ENCODE measurements at places on chromosomes 7 and 10.
A peak's percentile ranks its signal among the peaks of the same experiment; 100 is the strongest.

GRCh38 chr10:102620138-102620590, 24.1 kb upstream of the TRIM8 start:
- DNase-seq, result no peak

GRCh38 chr7:29335188-29336083, 140.9 kb downstream of the CHN2 start:
- no peak for DNase-seq

- DNase-seq, result no peak
These were observed 178.3 kb upstream of the PRR15 start for GRCh38 chr7:29385214-29385814.

DNA sequence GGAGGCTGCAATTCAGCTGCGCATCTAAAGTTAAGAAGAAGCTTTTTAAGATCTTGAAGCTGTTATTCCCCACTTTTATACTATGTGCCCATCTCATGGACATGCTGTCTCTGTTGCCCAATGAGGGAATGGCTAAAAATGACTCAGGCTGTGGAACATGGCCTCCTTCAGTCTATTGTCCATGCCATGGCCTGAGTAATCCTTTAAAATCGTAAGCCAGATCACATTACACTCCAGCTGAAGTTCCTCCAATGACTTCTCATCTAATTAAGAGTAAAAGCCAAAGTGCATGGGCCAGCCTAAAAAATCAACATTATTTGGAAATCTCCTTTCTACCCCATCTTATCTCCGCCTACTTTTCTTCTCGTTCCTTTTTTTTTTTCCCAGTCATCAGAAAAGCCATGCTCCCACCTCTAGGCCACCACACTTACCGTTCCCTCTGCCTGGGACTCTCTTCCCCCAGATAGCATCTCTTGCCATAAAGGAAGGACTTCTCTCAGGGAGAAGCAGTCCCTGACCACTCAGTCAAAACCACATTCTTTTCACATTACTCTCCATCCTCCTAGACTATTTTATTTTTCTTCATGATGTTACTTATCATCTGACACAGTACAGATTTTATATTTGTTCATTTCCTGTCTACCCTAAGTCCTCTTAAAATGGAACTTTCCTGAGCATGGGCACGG, 337.4 kb downstream of the PRPF18 start:
- DNase-seq, result no peak

DNA sequence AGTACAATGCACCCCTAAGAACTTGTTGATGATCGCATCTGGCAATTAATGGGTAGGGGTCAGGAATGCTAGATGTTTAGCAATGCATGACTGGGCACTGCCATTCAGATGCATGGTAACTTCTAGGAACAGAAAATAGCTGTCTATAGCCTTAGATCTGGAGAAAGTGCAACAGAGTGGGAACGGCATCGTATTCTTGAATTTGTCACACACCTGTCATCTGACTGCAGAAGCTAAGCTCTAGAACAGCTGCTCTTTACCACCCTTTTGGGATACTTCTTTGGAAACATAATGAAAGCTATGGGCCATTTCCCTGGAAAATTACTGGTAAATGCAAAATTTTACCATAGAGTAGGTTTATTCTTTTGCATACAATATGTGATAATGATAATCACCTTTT, 118.1 kb downstream of the SLC25A13 start:
- no peak for DNase-seq

DNA sequence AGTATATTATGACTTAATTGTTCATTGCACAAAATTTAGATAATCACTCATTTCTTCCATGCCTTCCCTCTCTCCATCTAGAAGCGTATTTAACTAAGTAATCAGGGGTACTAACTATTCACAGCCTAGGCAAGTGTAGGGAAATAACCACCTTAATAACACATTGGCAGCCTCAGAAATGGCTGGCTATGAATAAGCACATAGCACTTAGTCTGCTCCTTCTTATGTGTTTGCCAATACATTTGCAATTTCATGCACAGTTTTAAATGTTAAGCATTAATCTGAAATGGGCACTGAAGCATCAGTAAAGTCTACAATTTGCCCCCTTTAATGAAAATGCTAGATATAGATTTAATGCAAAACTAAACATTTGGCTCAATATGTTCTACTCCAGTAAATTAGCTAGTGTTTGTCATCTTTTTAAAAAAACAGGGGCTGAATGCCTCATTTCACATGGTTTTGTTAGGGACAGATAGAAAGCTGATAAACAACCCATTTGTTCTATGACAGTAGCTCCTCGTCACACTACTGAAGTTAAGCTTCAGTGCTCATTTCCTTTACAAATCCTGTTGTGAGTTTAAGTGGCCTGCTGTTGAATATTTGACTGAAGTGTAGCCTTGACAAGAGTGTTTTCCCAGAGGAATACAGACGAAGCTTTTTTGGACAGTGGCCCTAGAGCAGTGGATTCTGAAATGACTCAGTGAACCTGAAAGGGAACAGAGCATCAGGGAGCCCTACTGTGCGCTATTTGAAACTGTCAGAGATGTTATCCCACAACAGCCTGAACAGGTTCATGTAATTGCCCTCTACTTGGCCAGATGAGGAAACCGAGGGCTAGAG, 30.5 kb downstream of the HHEX start:
- DNase-seq, result peak; percentile 87

- no peak for DNase-seq
These were observed 94.1 kb downstream of the TCF7L2 start for GRCh38 chr10:113044016-113044755.

- no peak for DNase-seq
These were observed 99.5 kb downstream of the CAMK1D start for GRCh38 chr10:12448729-12449391.

GRCh38 chr7:101717628-101718357, 88.7 kb upstream of the MYL10 start:
- no peak for DNase-seq

DNA sequence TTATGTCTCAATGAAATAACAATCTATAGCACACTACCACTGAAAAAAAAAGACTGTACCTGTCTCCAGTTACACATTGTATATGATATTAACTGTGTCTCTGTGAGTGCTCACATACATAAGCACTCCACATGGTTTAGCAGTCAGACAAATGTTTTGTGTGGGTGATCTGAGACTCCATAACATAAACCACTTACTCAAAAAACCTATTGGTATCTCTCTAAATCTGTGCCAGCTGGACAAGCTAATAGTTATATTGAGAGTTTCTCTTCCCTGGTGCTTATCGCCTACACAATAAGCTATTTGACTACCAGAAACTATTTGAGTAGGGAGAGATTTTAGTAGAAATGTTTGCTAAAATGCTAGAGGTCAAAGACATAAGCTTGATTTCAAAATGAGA, 190.1 kb upstream of the AGR3 start:
- no peak for DNase-seq

- DNase-seq, result no peak
These were observed 258.6 kb downstream of the PAXIP1 start for GRCh38 chr7:154744256-154744860.

- no peak for DNase-seq
These were observed 17.4 kb downstream of the TECPR1 start for GRCh38 chr7:98234429-98235147.

- no peak for DNase-seq
These were observed 665.6 kb downstream of the DNAJB9 start for GRCh38 chr7:109235316-109235715.

DNA sequence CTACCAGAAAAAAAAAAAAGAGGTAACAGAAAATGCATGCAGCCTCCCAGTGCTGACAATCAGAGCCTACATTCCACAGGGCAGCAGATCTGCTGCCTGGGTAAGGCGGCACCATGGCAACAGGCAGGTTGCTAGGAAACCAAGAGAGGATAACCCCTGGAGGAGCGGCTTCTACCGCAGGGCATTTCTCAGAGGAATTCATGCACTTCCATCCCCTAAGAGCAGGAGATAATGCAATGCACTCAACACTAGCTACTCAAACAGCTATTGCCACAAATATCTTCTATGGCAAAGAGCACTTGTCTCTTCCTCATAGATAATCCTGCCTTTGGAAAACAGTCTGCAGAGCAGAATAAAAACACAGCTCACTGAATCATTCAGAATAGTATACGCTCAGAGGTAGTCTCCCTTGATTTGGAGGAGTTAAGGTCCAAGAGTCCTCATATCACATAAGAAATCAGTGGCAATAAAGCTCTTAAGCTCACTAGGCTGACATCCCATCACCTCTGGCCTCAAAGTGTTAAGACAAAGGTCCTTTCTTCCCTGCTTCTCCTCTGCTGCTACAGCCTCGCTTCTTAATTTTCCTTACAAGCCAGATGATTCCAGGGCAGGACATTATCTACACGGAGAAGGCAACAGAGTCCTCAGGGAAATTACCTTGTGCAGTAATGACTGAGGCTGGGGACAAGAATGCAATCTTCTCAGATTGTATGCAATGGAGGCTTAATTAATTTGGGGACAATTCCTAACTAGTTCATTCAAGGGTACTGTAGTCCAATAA, 10.7 kb downstream of the PSAP start:
- no peak for DNase-seq

- no peak for DNase-seq
These were observed 470.8 kb upstream of the SEMA3A start for GRCh38 chr7:84665339-84665738.

GRCh38 chr7:43960933-43961332, 34.7 kb downstream of the UBE2D4 start:
- DNase-seq, result no peak

DNA sequence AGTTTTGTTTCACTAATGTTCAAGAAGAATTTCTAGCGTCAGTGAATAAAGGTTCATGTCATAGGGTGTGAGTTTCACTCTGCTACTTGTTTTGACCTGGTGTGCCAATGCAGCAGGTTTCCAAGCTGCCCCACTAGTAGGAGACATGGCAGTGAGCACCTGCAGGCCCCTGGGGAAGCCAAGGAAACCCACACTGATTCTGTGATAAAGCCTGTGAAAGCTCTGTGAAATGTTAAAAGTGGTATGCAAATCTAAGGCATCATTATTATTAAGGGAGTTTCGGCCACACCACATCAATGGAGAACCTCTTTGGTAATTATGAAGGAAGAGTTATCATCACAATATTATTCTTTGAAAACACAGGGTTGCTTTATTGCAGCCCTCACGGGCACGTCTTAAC, 46.4 kb downstream of the ABCB5 start:
- no peak for DNase-seq

DNA sequence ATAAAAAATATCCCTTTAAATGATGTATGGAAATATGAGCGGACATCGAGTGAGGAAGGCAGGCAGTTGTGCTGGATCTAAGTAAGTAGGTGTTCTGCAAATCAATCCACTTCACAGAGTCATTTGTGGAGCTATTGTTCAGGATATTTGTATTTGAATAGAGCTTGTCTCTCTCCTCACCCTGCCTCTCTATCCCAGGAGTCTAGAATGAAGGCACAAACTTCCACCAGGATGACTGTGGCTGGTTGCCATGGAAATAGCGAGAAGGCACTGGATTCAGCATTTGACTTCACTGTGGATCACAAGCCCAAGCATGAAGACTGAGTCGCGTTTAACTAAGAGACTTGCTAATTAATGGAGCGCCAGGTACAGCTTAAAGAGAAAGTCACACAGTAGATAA, 53.2 kb downstream of the NPY start:
- no peak for DNase-seq

DNA sequence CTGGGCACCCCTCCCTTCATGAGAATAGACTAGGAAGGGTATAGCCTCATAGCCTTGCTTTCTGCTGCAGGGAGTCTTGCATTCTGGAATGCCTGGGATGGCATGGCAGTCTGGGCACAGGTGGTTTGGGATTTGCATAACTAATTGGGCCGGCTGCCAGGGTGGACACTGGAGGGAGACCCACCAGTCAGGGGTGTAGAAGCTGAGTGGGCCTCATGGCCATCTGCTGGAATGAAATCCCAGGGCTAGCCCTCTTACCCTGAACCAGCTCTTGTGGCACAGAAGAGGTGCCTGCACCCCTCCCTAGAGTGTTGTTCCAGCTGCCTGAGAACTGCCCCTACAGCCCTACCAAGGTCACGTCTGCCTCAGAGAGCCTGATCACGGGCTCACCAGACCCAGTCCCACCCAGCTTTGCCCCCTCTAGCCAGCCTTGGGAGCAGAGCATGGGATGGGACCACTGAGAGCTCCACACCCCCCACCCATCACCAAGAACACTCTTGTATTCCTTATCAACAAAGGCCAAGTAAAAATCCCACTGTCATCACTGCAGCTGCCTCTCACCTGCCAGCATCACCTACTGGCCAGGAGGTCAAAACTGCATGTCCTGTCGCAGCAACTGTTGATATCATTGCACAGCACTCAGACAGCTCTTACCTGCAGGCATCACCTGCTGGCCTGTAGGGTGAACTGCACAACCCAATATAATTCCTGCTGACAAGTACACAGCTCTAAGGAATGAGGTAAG, 148.9 kb downstream of the ZEB1 start:
- DNase-seq, result no peak

- DNase-seq, result no peak
These were observed 184.4 kb downstream of the DNAJB6 start for GRCh38 chr7:157521061-157521731.

DNA sequence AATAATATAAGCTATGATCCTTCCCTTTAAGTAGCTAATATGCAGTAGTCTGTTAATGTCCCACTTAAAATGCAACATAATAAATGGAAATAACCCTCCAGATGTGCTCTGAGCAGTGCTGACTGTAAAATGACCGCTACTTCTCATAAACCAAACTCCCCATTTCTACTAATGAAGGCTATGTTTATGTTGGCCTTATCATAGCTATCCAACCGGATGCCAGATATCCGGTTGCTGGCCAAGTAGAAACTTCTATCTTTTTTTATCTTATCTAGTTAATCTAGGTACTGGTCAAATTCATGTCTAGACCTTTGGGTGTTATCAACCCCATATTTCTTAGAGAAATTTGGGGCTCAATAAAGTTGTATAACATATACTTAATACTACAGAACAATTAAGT, 56.6 kb downstream of the CHRM2 start:
- no peak for DNase-seq

DNA sequence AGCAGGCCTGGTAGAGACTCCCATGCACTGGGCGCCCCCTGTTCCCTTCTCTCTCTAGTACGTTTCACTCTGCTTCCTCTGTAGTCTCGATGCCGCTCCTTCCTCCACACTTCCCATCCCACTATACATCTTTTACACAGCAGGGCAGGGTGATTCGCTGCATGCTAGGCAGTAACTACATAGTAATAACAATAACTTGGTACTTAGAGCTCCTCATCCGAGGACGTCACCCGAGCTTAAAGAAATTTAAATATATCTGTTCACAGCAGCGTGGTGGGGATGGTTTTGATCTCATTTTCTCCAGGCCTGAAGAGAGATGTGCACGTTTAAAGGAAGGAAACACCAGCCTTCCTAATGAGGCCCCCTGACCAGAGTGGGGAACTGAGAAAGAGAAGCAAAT, 276.9 kb downstream of the SKAP2 start:
- no peak for DNase-seq

GRCh38 chr10:17838080-17838648, 29.0 kb downstream of the MRC1 start:
- peak; percentile 21 for DNase-seq

GRCh38 chr10:49093922-49094321, 21.4 kb downstream of the VSTM4 start:
- DNase-seq, result no peak

- DNase-seq, result no peak
These were observed 134.7 kb downstream of the ADAM12 start for GRCh38 chr10:126253611-126253998.

All from NCI-H2081 treated with DMSO at 0.1 percent for 48 hours (cell line).